ENCODE measurements at places on chromosomes 2 and 18.

GRCh38 chr2:169590804-169591203 lies 6.7 kb downstream of the PPIG start:
- DNase-seq: no peak

- DNase-seq: no peak
Measured at GRCh38 chr2:109423556-109424359, 190.0 kb downstream of the SEPTIN10 start.

- no peak for DNase-seq
Measured at GRCh38 chr2:129199501-129199900, 780.0 kb upstream of the RAB6C start.

DNA sequence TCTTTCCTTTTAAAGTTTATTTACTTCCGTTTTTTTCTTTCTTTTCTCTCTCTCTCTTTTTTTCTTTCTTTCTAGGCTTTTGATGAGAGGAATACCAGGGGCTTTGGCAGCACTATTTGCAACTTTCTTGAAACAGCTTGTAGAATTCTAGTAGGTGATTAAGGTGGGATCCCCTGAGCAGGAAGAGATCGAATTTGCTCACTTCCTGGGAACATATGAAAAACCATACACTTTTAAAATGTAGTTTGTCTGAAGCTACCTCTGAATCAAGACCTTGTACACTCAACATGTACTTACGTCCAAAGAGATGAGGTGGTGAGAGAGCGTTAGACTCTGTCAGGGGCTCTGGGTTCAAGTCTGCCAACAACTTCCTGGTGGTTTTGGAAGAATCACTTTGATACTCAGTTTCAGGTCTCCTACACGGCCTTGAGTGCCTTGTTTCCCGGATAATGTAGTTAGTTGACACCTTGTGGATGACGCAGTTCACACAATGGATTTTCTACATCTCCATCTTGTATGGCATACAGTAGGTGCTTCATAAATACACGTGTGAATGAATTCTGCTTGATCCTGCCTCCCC lies 229.1 kb downstream of the MYCN start:
- DNase-seq: no peak

GRCh38 chr18:49073437-49073836 lies 122.7 kb upstream of the SMAD7 start:
- no peak for DNase-seq
